Hematopoietic multipotent progenitor cell (in vitro differentiated cells): ENCODE measurements at places on chromosomes 1 and 21. TPM values are rescaled to one million over a fixed set of nuclear protein-coding genes. Genes with fewer than 3 reads are reported as not detected.

The KTI12 gene
- total RNA-seq = 24.0 TPM

The GBP5 gene
- total RNA-seq = 26.4 TPM

GRCh38 chr1:63603810-63604209, 10.6 kb downstream of the PGM1 start:
- no peak for DNase-seq

DNA sequence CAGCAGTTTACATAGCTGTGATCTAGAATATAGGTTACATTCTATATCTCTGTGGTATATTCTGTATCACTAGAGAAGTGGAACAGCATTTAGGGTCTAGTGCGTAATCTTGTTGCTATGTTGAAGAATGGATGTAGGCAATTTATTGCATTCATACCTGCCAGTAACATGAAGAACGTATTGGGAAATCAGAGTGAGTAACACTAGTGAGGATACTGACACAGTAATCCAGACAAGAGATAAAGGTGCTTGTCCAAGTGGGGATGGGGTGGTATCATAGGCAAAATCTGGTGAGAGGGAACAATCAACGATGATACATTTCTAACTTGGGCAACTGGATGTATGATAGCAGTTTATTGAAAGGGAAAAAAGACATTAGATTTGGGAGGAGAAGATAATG, 9.8 kb downstream of the PPP2R5A start:
- DNase-seq = no peak
